ENCODE measurements at places on chromosomes 13 and 19.

DNA sequence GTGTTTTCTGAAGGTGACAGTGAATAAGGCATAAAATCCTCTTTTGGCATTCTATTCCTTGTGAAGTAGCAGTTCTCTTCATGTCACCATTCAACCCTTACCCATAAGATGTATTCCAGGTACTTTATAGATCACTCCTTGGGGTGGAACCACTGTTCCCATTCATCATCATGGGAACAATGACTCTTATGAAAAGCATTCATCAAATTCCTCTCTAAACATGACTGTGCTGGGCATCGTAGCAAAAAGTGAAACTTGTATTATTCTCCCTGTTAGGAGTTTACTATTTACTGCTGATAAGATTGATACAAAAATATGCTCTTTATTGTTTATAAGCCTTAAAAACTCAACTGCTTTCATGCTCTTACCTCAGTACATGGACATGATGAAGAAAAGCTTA is 793.4 kb downstream of the LIG4 start:
- no peak for DNase-seq

DNA sequence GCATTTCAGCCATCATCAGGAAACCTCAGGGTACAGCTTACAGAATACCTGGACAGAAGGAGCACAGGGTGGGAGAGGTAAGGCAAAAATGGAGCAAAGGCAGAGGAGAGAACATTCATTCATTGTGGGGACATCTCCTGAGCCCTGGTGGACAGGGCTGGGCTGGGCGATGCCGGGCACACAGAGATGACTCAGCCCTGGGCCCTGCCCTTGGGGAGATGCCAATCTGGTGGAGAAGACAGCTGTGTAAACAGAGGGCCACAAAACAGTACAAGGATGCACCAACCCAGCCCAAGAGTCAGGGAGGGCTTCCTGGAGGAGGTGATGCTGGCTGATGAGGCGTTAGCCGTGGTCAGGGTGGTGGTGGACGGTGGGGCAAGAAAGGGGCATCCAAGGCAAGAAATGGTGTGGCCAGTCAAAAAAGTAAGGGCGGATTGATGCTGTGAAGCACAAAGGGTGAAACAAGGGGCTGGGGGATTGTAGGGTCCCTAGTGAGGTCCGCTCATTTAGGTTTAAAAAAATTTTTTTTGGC is 3.6 kb upstream of the HAS1 start:
- no peak for DNase-seq

- DNase-seq: no peak
Measured at GRCh38 chr13:39284801-39285388, 246.6 kb downstream of the NHLRC3 start.

GRCh38 chr13:45206340-45206739 is 5.5 kb upstream of the KCTD4 start:
- no peak for DNase-seq

- DNase-seq: no peak
Measured at GRCh38 chr19:32097011-32097410, 248.4 kb upstream of the ZNF507 start.

Data from stimulated activated CD8-positive, alpha-beta memory T cell treated with anti-CD3 and anti-CD28 coated beads, Interleukin-7, amount 100 ng/mL, for 48 hours (primary cell).